ENCODE measurements at places on chromosomes 5 and 9. TPM values are rescaled to one million over a fixed set of nuclear protein-coding genes. Genes with fewer than 3 reads are reported as not detected.

DNA sequence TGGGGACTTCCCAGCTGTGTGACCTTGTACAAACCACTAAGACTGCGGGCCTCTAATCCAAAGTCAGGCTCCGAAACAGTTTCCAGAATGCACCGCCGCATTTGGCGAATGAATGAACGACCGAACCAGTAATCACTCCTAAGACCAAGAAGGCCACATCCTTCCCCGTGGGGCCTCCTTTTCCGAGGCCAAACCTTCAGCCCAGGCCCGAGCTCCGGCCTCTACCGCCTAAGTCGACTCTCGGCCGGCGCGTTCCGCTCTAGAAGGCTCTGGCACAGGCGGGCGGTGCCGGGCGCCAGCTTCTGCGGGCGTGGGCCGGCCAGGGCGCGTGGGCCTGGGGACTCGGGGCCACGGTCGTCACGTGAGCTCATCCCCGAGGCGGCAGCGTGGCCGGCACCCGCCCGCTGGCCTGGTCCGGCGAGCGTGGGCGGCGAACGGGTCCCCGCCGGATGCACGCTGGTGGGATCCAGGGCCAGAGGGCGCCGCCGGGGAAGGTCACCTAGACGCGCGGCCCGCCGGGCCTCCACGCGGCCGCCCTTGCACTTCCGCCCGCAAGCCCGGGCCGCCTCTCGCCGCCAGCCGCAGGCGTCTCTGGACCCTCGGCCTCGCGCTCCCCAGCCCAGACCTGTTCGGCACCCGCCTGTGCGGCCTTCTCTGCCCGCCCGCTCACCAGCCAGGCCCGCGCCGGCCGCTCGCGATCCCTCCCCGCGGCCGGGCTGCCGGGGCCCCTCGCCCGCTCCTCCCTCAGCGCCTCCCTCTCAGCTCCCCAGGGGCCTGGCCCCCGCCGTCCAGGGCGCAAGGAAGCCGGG is 754 bp downstream of the VDAC1 start:
- DNase-seq, result no peak

- no peak for DNase-seq
Observed at GRCh38 chr9:137620048-137620405, 1.2 kb downstream of the EHMT1 start.

GRCh38 chr5:89129941-89130340 is 247.0 kb upstream of the MEF2C start:
- no peak for DNase-seq

DNA sequence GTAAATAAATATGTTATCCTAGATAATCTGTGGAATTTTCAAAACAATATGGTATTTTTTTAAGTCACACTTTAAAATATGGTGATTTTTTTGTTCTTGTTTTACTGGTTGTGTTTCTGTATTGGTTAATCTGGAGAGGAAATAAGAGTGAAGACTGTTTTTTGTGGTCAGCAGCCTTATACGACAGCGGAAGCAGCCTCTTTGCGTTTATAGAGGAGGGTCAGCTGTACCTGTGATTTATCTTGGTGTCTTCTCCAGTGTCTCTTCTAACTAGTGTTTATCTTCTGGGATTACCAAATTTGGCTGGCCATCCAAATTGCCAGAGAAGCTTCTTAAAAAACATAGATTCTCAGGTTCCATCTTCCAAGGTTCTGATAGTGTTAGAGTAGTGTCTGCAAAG is 58.7 kb downstream of the ICE1 start:
- DNase-seq, result no peak

- DNase-seq, result no peak
Observed at GRCh38 chr9:13718539-13718938, 439.0 kb upstream of the MPDZ start.

DNA sequence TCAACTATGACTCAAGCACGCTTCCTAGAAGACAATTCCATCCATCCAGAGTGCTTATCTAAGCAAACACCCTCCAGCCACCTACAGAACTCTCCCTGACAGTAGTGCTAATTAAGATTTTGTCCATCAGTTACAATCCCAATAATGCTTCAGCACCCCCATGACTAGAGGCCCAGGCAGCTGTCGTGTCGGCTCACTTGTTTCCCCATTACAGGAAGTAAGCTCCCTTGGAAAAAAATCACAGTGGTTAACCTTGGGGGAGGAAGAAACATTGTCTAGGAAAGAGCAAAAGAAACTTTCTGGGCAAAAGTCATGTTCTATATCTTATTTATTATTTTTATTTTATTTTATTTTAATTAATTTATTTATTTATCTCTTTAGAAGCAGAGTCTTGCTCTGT is 108.8 kb upstream of the LPAR1 start:
- no peak for DNase-seq

DNA sequence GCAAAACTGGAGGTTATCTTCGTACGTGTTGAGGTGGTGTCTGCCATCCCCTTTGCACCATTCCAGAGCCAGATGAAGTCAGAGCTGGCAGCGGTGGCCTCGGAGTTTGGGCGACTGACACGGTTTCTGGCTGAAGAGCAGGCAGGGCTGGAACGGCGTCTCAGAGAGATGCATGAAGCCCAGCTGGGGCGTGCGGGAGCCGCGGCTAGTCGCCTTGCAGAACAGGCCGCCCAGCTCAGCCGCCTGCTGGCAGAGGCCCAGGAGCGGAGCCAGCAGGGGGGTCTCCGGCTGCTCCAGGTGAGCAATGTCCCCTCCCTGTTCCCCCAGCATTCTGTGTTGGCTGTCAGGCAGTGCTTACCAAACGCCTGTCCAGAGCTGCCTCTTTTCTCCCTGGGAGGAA is 9.5 kb downstream of the TRIM41 start:
- no peak for DNase-seq

CCDC152 gene
- total RNA-seq, result 2.8 TPM

ZNF169 gene
- 4.9 TPM for total RNA-seq

ADAMTS2 gene
- 1.5 TPM for total RNA-seq

TXNDC8 gene
- not detected for total RNA-seq

Measured in endothelial cell (in vitro differentiated cells).